ENCODE measurements at places on chromosomes 1 and 21. TPM values are rescaled to one million over a fixed set of nuclear protein-coding genes. Genes with fewer than 3 reads are reported as not detected.

The IL12RB2 gene
- total RNA-seq: not detected

The ST6GALNAC3 gene
- 2.0 TPM for total RNA-seq

The NBPF6 gene
- not detected for total RNA-seq

The WLS gene
- 0.31 TPM for total RNA-seq

The IGSF9 gene
- total RNA-seq: not detected

The FAM78B gene
- total RNA-seq: not detected

The BRDT gene
- total RNA-seq: not detected

The PCBP3 gene
- 1.0 TPM for total RNA-seq

The MYOC gene
- not detected for total RNA-seq

The RGS16 gene
- 22.5 TPM for total RNA-seq

The CRP gene
- total RNA-seq: not detected

The C1orf226 gene
- not detected for total RNA-seq

The PDE4B gene
- 2.4 TPM for total RNA-seq

The CRYAA gene
- not detected for total RNA-seq

The EDN2 gene
- not detected for total RNA-seq

The SELL gene
- 2.2 TPM for total RNA-seq

The FCRL1 gene
- 98.3 TPM for total RNA-seq

The TSNAX gene
- 33.5 TPM for total RNA-seq

The BSND gene
- total RNA-seq: not detected

The PPM1J gene
- 3.7 TPM for total RNA-seq

The SLC19A2 gene
- 5.8 TPM for total RNA-seq

The IKBKE gene
- total RNA-seq: 34.4 TPM

The CR2 gene
- total RNA-seq: 13.5 TPM

The CLSTN1 gene
- total RNA-seq: 141 TPM

The TOR1AIP2 gene
- total RNA-seq: 47.9 TPM

The KCNA10 gene
- total RNA-seq: not detected

The CYYR1 gene
- not detected for total RNA-seq

The ALX3 gene
- not detected for total RNA-seq

The NPHS2 gene
- not detected for total RNA-seq

The ANGPTL7 gene
- not detected for total RNA-seq

The LEFTY2 gene
- 4.3 TPM for total RNA-seq

The HTR1D gene
- total RNA-seq: not detected

The GJA9 gene
- not detected for total RNA-seq

The HPCA gene
- total RNA-seq: 1.2 TPM

The C4BPA gene
- total RNA-seq: not detected

The HAO2 gene
- not detected for total RNA-seq

The AMPD1 gene
- not detected for total RNA-seq

The KRTAP7-1 gene
- total RNA-seq: not detected

The PTPRC gene
- total RNA-seq: 264 TPM

The SLC30A2 gene
- total RNA-seq: not detected

The WNT3A gene
- total RNA-seq: not detected

The LHX8 gene
- total RNA-seq: not detected

The NUF2 gene
- total RNA-seq: 92.5 TPM

The ZNF593OS gene
- not detected for total RNA-seq

The RXFP4 gene
- 0.34 TPM for total RNA-seq

The CAMK1G gene
- total RNA-seq: not detected

The MROH7 gene
- not detected for total RNA-seq

The CLIC6 gene
- not detected for total RNA-seq

The SH2D1B gene
- total RNA-seq: not detected
